COR-L47 (cell line): ENCODE measurements at places on chromosomes 5 and 9.
A peak's percentile ranks its signal among the peaks of the same experiment; 100 is the strongest.

DNA sequence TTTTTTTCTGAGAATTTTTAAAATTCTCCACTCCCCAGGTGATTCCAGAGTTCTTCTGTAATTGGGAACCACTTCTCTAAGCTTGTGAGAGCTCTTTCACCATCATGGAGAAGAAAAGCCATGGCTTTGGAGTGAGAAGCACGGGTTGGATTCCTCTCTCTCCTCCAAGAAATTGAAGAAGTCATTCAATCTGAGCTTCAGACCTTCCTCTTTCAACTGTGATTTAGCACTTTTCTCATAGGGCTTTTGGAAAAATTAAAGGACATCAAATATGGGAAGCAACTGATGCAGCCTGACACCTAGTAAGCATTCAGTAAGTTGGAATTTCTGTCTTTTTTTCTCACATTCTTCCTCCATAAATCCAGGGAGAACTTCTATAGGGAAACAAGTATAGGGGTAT, 580.4 kb upstream of the KLF4 start:
- DNase-seq = no peak

DNA sequence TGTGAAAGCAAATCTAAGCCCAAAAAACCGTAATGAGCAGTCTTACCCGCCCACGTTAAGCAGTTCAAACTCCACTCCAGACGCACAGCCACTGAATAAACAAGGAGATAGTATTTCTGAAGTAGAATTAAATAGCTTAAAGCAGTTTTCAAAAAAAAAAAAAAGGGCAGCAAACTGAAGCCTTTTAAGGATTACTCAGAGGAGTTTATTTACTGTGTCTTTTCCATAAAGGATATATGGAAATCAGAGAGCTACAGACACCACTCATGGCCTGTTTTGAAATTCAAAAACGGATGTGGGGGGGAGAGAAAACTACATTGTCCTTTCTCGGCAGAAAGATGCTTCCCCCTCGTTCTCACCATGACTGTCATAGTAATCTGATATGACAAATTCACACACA, 83.7 kb upstream of the IRX1 start:
- no peak for DNase-seq

- DNase-seq = no peak
Measured at GRCh38 chr5:133227082-133227481, 175.3 kb downstream of the HSPA4 start.

GRCh38 chr9:126326228-126327005, at the start of gene MVB12B:
Gene MVB12B, plus strand, starts transcription at chr9:126326829. Its CDS starts 101 bp downstream, at chr9:126326930.
- DNase-seq = no peak

DNA sequence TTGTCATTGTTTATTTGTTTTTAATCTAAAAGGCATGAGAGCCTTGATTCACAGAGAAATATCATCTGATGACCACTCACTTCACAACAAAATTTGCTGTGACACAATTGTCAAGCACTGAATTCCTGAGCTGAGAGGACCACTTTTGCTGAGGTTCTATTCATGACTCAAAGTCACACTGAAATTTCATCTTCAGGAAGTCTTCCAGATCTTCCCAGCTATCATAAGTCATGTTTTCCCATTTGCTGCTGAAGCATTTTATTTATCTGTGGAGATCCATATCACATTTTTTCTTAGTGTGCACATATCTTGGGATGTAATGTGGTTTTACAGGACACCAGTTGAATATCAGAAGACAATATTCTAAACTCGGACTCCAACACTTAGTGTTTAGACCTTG, 255.1 kb upstream of the TRIM32 start:
- no peak for DNase-seq

DNA sequence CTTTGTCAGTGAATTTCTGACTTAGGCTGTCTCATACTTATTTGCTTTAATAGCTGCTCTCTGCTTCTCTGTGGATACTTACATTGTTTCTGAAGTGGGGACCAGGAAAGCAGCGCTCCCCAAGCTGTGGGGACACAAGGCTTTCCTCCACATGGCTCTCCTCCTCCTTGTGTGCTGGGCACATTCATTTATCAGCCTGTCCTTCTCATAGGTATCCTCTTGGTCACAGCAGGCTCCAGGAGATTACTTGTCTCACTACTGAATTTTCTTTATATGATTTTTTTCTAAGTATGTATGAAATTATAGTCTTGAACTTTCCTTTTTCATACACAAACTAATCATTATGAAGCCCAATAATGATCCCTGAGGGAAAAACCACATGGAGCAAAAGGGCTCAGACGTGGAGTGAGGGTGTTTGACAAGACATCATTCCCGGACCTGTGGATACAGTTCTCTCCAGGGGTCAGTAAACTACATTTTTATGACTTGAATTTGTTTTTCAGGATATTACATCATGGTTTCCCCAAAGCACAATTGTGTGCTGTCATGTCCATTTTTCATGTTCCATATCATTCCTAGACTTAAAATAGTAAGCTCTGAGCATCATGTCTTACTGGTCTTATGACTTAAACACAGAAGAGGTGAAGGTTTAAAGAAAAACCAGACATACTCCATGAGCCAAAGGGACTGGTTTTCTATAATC, 234.5 kb downstream of the PCSK1 start:
- no peak for DNase-seq

DNA sequence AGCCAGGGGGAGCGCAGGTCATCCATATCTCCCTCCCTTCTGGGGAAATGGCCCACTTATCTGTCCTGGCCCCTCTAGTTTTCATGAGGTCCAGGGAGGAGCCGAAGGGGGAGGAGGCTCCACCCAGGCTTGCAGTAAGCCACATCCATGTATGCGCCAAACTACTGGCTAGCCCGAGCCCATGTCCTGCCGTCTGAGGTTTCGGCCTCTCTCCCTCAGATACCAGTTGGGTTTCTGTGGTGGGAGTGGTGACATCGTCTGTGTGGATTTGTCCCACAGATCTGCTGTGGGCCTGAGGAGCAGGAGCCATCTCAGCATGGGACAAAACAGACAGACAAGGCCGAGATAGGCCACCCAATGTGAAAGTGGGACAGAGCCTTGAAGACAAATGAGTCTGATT, 78.3 kb upstream of the ORM1 start:
- DNase-seq = no peak

GRCh38 chr9:18393340-18394130, 80.4 kb upstream of the ADAMTSL1 start:
- DNase-seq = peak; percentile 99

GRCh38 chr9:113530022-113530635, 66.6 kb downstream of the RGS3 start:
- no peak for DNase-seq

DNA sequence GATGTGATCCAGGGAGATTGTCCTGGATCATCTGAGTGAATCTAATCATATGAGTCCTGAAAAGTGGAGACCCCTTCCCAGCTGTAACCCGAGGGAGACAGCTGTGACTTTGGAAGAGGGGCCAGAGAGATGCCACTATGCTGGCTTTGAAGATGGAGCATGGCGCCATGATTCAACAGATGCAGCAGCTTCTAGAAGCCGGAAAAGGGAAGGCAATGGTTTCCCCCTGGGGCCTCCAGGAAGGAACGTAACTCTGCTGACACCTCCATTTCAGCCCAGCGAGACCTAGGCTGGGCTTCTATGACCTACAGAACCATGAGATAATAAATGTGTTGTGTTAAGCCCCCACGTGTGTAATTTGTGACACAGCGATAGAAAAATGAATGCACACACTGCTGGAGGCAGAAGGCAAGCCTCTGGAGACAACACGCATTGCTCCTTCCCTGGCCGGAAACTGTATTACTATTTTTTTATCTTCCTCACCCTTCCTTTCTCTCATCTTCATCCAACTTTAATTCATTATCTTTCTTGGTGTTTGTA, 16.6 kb upstream of the SARDH start:
- DNase-seq = no peak

- DNase-seq = no peak
Measured at GRCh38 chr9:133970581-133971058, 21.5 kb downstream of the VAV2 start.

DNA sequence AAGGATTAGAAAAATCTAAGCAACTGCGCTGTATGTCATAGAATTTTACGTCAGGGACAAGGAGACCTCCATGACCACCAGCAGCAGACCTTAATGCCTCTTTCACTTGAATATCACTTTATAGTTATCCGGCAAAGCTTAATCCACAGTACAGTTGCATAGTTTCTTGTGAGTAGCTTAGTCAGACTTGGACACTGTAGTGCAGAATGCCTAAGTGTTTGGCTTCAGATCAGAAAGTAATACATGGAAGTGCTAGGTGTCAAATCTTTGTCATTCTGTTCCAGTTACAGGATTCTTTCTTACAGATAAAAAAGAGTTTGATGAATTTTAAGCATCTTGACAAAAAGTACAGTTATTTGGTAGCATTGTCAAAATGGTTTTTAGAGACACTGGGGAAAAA, 239.9 kb upstream of the PAPPA start:
- no peak for DNase-seq

GRCh38 chr9:71744754-71745521, 23.4 kb downstream of the CEMIP2 start:
- DNase-seq = no peak
